HFF-Myc (cell line): ENCODE measurements at places on chromosomes 12 and 14.

GRCh38 chr12:5081016-5081415 lies 37.3 kb downstream of the KCNA5 start:
- no peak for DNase-seq

GRCh38 chr12:8913702-8914032 lies 642 bp upstream of the PHC1 start:
- no peak for DNase-seq

GRCh38 chr12:1078002-1078401 lies 87.0 kb downstream of the ERC1 start:
- no peak for DNase-seq

- DNase-seq, result no peak
Observed at GRCh38 chr12:122067966-122068365, 10.6 kb upstream of the MLXIP start.
